Stimulated activated CD4-positive, alpha-beta T cell treated with anti-CD3 and anti-CD28 coated beads, TNF-alpha, amount 100 ng/mL, for 48 hours (primary cell): ENCODE measurements at places on chromosomes 12 and 14.

DNA sequence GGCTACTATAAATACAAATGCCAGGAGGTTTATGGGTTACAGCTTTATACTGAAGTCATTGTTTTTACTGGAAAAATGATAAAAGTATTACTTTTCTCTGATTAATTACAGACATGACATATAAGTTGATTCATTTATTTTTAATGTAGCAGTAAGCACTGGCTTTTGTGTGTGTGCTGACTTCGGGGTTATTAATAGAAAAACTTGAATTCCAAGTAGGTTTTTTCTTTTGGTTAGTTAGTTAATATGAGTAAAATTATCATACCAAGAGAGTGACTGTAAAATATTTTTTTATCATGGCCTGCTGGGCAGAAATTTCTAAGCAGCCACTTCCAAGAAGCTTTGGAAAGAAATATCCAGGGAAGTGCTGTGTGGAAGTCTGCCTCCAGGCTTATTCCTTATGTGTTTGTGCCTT lies 56.4 kb downstream of the IFT81 start:
- DNase-seq, result no peak

- DNase-seq, result no peak
These were observed 13.0 kb upstream of the KRT83 start for GRCh38 chr12:52334185-52334584.

DNA sequence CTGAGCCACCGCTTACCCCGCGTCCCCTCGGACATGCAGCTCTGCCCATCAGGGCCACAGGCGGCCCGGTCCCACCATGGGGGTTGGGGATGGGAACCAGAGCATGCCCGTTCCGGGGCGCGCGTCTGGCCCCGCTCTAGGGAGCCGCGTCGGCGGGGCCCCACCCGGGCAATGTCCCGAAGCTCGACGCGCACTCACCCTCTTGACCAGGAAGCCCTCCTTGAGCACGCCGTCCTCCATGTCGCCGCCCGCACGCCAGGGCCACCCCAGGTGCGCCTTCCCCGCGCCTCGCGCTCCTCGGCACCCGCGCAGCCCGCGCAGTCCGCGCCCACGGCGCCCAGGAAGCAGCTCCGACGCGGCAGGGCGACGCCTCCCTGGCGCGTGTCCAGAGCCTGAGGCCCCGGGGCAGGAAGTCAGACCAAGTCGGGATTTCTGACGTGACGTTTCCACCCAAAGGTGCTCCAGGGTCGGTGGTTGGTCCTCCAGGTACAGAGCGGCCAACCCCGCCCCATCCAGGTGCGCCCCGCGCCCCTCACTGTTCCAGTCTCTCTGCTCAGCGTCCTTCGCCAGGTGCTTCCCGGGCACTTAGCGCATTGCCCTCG lies at the start of gene PLEK2:
TSS of gene PLEK2 (minus strand) at position 346 of the 602 bp plus-strand sequence. CDS start at position 240, 106 bp downstream.
- DNase-seq, result peak; percentile 22

GRCh38 chr14:80080601-80081000 lies 130.7 kb downstream of the DIO2 start:
- no peak for DNase-seq

GRCh38 chr12:57042695-57043094 lies 7.2 kb downstream of the MYO1A start:
- DNase-seq, result no peak
